ENCODE measurements at places on chromosomes 11 and 22.

GRCh38 chr22:24995649-24996180, 43.2 kb downstream of the KIAA1671 start:
- no peak for DNase-seq

DNA sequence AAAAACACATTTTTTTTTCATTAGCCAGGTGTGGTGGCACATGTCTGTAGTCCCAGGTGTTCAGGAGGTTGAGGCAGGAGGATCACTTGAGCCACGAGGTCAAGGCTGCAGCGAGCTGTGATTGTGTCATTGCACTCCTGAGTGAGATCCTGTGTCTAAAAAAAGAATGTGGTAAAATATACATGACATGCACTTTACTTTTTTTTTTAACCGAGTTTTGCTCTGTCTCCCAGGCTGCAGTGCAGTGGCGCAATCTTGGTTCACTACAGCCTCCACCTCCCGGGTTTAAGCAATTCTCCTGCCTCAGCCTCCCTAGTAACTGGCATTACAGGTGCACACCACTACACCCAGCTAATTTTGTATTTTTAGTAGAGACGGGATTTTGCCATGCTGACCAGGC, 22.5 kb upstream of the CLDN5 start:
- no peak for DNase-seq

DNA sequence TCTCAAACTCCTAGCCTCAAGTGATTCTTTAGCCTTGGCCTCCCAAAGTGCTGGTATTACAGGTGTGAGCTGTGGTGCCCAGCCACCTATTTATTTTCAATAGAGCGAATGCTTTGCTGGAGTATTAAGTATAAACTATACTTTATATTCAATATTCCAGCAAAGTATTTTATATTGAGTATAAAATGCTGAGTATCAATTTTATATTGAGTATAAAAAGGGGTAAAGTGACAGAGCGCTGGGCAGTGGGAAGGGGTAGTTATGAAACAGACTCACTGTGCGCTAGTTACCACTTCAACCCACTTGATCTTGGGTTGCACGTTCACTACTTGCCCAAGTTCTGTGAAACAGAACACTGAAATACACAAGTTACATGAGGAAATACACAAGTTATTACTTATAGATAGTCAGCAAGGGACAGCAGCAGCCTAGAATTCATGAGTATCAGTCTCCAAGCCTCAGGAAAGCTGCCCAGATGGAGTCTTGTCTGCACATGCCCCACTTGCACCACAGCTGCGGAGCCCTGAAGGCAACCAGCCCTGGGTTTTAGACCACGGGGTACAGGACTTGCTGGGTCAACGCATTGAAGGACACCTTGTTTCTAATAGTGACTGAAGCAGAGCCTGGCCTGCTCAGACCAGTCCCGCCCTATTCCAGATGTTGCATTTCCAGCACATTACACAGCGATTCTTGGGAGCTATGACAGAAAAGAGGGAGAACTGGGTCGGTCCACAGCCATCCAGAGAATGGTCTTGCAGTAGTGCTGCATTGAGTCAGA, 51.6 kb upstream of the SYT13 start:
- DNase-seq = no peak

- DNase-seq = no peak
Observed at GRCh38 chr11:117186431-117186761, 7.9 kb downstream of the SIDT2 start.

DNA sequence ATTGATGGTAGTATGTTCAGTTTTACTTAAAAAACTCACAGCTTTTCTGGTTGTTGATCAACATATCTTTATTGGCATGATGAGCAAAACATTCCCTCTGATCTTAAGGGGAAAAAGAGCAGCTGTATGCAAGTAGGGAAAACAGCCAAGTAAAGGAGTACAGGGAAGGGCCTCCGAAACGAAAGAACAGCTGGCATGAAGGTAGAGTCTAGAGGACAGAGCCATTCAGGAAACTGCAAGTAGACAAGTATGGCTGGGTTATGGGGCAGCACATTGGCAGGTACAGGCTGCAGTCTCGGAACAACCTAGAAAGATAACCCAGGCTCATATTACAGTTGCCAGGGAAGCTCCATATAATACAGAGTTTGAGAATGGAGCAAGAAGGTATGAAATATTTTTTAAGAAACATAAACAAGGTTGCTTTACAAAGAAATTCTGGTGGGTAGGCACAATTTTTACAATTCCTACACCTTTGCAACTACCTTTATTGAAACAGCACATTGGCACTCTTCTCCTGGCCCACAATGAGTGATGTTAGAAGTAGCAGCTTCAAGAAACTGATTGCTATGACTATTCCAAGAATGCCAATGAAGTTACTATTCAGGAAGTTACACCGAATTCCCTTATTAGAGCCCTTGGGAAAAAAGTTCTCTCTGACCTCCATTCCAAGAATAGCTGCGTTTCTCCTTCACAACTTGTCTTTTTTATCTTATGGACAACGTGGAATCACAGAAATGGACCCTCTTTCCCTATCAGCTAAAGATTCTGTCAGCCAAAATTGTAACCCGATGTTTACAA, 45.2 kb downstream of the LGR4 start:
- DNase-seq = no peak

DNA sequence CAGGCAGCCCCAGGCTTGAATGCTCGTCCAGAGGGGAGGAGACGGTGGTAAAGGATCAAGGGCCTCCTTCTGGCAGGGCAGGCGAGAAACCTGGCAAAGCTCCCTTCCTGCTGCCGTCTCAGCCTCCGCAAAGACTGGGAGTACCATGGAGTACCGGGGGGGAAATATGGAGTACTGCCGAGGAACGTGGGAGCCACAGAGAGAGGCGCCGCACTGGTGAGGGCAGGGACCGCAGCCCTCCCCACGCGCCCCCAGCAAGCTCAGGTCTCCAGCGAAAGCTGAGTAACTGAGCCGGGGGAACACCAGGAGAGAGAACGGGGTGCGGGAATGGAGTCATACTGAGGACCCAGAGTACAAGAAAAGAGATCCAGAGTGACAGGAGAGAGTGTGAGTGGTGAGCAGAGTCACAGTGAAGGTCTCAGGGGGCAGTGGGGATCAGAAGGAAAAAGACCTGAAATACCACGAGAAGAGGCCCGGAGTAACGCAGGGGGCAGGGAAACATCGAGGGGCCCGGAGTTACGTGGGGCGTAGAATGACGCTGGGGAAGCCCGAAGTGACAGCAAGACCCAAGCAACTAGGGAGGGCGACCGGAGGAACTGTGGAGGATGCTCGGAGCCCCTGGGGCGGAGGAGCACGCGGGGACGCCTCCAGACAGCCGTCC, 740 bp downstream of the EML3 start:
- peak; percentile 73 for DNase-seq

- DNase-seq = peak; percentile 38
Observed at GRCh38 chr11:18000760-18001159, 12.1 kb downstream of the SERGEF start.

GRCh38 chr22:43439368-43440103, 27.7 kb downstream of the MPPED1 start:
- DNase-seq = no peak

GRCh38 chr11:3165152-3165705, at the start of gene OSBPL5:
Gene OSBPL5, minus strand, starts transcription at chr11:3165310. Its CDS starts 36,162 bp downstream, at chr11:3129148.
- DNase-seq = peak; percentile 83

GRCh38 chr11:134630861-134631260, 218.8 kb upstream of the B3GAT1 start:
- DNase-seq = no peak

DNA sequence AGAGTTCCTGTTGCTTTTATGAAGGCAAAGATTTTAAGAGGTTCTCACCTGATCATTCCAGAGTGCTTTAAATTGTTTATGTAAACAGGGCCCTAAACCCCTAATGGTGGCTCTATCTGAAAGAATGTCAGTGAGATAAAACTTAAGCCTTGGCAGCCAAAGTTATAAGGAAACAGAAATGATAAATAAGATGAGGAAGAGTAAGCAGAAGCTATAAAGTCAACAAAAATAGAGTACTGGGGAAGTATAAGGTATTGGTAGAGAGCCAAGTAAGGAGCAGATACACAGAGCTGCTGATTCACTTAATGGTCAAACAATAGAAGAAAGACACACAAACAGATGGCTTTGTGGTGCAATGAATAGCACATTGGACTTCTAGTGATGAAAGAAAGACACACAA, 37.9 kb downstream of the TMPRSS5 start:
- no peak for DNase-seq

DNA sequence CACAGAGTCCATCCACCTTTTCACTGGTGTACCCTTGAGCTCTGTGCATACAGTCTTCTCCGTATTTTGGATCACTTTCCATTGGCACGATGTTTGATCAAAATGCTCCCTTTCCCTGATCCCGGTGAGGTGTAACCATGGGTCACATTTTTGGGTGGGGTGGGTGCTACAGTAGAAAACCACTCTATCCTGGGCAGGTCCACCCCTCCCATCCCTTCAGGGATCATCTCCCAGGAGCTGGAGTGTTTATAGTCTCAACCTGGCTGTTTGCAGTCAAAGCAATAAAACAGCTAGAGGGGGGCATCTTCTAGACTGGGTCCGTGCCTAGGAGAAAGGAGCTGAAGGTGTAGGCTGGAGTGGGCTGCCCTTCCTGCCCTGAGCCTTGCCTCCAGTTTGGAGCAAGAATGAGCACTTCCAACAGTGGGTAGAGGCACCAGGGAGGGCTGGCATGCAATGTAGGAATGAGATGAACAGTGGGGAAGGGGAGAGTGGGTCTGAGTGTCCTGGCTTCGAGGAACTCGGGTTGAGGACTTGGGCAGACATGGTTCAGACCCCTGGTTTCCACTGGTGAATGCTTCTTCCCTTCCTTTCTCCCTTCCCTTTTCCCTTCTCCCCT, 38.8 kb downstream of the RNF141 start:
- DNase-seq = no peak

GRCh38 chr22:47299211-47299862, 536.9 kb downstream of the TBC1D22A start:
- no peak for DNase-seq

- peak; percentile 84 for DNase-seq
Observed at GRCh38 chr22:45318168-45318557, 8.4 kb downstream of the FAM118A start.

- DNase-seq = no peak
Observed at GRCh38 chr11:74171997-74172396, 908 bp downstream of the PPME1 start.

- DNase-seq = no peak
Observed at GRCh38 chr11:11510939-11511338, 110.9 kb downstream of the GALNT18 start.

- DNase-seq = peak; percentile 66
Observed at GRCh38 chr11:135033540-135033939, 621.5 kb upstream of the B3GAT1 start.

DNA sequence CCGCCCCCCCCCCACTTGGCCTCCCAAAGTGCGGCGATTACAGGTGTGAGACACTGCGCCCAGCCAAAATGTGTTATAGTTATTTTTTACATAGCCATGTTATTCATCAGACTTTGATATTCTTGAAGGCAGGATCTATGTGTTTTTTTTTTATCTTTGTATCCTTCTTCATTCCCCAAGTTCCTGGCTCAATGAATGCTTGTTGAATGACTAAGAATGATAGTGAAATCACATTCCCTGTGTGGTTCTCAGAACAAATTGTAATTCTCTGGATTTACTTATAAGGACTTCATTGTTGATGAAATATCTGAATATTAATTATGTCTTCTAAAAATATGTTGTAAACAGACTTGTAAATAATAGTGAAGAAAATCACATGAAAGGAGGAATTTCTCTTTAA, 33.5 kb downstream of the MMP7 start:
- no peak for DNase-seq

GRCh38 chr11:85589373-85589772, 37.8 kb downstream of the DLG2 start:
- DNase-seq = no peak

DNA sequence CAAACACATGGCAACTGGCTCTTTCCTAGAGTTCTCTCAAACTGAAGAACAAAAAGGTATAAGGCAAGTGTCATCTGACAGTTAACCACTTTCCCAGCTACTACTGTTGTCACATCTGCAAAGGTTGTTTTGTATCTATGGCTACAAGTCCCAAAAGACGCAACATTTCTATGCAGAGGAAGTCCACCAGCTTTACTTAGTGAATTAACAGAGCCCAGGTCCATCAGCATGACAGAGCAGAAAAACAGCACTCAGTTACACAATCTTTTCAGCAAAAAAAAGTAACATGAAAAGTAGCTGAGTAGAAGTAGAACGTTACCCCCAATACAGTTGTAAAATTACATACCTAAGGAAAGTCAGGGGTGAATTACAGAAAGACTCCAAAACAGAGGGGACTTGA, 12.1 kb downstream of the CPSF7 start:
- DNase-seq = no peak

DNA sequence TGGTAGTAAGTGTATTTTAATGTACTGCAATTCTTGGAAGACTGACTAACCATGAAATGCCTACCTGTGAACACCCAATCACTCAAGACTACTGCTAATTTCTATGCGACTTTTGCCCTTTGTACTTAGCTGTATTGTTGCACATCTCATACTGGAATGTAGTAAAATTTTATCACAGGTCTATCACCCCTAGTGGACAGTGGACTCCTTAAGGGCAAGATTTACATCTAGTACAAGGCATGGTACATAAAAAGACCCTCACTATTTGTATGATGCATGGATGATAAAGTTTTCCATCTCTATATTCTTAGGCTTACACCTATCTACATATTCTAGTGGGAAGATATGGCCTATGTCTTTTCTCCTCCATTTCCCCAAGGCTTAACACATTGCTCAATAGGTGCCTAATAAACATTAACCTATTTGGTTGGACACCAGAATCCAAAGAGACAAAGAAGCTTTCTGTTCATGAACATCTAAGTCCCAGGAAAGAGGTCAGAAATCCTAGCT, 26.1 kb downstream of the SERGEF start:
- peak; percentile 48 for DNase-seq

- peak; percentile 32 for DNase-seq
Observed at GRCh38 chr11:15213471-15214231, 98.9 kb downstream of the INSC start.

DNA sequence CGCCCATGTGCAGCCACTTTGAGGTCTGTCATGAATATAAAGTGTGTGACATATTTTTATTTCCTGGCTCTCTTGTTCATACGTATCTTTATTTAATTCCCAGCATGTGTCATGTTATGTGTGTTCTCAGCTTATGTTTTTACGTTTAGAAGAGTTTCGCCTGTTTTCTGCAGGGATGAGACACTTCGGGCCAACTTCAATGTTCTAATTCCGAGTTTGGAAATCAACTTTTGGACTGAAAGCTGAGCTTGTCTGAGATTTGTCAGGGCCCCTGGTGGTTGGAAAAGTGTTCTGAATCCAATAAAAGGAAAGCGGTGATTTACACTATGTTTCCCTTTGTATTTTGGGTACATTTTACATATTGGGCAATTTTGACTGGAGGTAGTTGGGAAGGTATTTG, 810.7 kb downstream of the TBC1D22A start:
- no peak for DNase-seq

DNA sequence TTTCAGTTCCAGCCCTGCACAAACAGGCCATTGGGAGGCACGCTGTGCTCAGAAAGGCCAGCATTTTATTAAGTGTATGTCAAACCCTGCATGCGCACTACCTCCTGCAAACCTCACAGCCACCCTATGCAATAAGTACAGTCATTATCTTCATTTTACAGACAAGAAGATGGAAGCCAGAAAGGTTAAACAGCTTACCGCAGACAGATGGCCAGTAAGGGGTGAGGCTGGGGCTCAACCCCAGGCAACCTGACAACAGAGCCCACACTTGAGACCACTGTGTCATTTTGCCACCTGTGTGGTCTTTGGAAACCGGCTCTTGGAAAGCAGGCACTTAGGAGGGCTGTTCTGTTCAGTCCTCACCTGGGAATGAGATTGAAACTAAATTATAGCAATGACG, 142.3 kb downstream of the NXPE2 start:
- no peak for DNase-seq

Data from hepatocyte (in vitro differentiated cells).